Stimulated activated CD4-positive, alpha-beta T cell treated with anti-CD3 and anti-CD28 coated beads, Interleukin-15, amount 100 ng/mL, for 24 hours (primary cell): ENCODE measurements at places on chromosomes 7 and 10.
A peak's percentile ranks its signal among the peaks of the same experiment; 100 is the strongest.

- DNase-seq, result peak; percentile 30
Measured at GRCh38 chr7:55086413-55087201, 67.8 kb downstream of the EGFR start.

GRCh38 chr7:152508701-152509100, 72.9 kb upstream of the KMT2C start:
- DNase-seq, result no peak

DNA sequence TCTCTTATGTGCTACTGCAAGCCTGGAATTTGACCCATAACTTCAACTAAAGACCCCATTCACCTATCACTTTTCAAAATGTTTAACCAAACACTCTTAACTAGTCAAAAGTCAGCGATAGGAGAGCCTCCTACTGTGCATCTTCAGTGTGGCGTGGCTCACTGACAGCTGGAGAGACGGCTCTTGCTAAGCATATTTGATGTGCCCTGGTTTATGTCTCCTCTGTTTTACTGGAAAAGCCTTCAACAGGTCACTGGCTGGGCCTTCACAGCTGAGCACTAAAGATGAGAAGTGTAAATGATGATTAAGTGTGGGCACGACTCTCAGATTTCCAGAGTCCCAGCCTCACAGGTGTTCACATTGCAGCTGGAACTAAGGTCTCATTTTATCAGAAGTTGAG, 472.1 kb downstream of the SEMA3D start:
- no peak for DNase-seq

- no peak for DNase-seq
Measured at GRCh38 chr10:59047957-59048618, 128.4 kb upstream of the PHYHIPL start.

GRCh38 chr7:151486074-151486473, 33.6 kb downstream of the RHEB start:
- no peak for DNase-seq

- DNase-seq, result no peak
Measured at GRCh38 chr7:33556472-33556871, 348.9 kb upstream of the BMPER start.

- no peak for DNase-seq
Measured at GRCh38 chr7:70455925-70456324, 676.0 kb upstream of the GALNT17 start.

GRCh38 chr10:102656791-102657371, 12.6 kb downstream of the TRIM8 start:
- no peak for DNase-seq

DNA sequence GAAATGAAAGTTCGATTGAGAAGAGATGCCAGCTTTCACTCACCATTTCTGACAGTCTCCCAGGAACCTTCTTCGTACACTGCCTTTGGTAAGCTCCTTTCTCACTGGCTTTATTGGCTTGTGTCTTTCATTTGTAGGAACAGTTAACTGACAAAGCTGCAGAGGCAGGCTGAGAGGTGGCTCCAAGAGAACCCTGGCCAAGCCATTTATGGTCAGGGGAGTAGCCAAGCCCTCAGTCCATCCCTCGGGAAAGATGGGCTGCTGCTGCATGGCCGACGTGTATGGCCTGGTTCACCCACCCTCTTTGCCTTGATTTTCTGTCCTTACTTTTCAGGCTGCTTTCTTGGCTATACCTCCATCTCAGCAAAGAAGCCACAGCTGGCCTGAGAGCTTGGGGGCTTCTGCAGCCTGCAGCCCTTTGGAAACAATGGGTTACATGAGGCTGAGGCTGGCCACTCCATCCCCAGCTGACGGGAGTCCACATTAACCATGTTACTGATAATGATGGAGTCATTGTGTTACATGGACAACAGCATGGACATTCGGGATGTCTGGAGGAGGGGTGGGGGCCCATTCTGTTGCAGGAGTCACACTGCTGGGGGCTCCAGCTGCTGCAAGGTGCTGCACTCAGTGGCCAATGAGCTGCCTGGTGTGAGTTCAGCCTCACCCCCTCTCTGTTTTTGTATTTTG, at the start of gene OPALIN:
TSS of gene OPALIN (minus strand) at position 152 of the 690 bp plus-strand sequence. CDS start at position 46, 106 bp downstream.
- no peak for DNase-seq

DNA sequence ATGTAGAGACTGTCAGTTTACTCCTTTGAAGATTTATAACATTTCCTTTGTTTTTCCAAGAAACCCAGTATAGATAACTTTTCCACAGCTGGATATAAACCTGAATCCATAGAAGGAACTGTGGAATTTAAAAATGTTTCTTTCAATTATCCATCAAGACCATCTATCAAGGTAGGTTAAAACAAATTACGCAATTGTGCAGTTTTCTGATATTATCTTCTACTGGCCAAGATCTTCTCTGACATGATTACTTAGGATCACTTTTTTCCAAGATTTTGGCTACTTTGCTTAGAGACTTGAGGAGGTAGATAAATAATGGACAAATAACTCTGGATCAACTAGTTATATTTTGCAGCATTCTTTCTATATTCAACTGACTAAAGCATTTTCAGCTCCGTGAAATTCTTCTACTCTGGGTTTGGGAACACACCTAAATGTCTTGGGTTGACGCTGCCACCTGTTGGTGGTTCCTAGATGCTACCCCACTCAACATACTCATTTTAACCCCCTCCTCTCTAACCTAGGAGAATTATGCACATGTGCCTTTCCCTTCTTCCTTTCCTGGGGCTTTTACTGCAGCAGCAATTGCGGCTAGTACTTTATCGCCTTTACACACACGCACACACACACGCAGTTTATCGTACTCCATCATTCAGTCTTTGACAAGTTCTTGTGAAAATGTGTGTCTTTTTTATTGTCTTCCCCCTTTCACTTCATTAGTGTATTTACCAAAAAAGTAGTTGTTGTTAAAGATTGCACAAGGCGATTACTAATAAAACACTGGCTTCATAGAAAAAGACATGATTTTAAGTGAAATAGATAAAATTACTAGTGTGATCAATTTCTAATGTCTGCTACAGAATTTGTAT, 32.7 kb downstream of the ABCB5 start:
- DNase-seq, result peak; percentile 6

DNA sequence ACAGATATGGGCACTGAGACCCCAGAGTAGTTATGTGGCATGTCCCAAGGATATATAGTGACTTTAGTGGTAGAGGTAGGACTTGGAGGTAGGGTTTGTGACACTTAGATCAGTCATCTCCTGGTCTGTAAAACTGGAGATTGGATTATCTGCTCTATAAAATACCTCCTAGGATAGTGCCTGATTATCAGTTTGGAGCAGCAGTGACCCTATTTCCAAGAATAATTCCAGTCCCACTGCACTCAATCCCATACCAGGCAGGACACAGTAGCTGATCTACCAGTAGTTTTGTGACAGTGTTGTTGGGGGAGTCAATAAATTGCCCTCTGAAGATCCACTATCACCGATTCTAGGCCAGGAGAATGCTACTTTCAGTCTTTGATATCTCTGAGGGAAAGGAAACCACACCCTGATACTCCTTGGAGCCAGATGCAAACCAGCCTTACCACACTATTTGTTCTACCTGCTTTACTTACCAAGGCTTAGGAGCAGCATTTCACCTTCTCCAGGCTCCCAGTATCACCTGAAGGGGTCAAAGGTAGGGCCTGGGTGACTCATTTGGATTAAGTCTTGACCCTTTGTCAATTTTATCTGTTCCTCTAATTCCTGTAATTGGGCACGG, 30.6 kb downstream of the KMT2E start:
- DNase-seq, result no peak

DNA sequence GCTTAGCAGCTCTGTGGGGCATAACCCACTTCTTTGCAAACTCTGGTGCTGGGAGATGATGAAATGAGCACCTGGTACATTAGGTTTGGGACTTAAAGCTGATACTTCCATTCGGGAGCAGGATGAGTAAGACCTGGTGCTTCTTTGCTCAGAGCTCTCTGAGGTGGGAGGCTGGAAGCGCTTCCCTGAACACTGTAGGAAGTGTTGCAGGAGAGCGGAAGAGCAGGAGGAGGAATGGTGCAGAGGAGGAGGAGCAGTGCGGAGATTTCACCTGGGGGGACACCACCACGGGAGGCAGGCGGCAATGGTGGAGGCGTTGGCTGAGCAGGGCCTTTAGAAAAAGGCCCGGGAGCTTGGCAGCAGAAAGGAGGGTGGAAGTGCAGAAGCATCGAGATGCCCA, 142.5 kb downstream of the MGMT start:
- DNase-seq, result no peak

DNA sequence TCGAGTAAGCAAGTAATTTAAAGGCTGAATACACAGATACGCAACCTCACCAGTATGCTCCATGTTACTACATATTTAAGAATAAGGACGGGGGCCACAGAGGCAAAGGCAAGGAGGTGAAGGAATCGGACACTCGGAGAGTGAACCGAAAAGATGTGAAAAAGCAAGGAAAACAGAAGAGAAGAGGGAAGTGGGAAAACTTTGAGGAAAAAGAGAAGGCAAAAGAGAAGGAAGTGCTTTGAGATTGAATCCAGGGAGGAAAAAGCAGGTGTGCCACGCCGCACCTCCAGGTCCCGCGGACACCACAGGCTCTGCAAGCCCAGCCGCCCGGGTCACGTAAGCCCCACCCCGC, 367 bp upstream of the AVL9 start:
- DNase-seq, result no peak
